ENCODE measurements at places on chromosomes 6 and 20.

DNA sequence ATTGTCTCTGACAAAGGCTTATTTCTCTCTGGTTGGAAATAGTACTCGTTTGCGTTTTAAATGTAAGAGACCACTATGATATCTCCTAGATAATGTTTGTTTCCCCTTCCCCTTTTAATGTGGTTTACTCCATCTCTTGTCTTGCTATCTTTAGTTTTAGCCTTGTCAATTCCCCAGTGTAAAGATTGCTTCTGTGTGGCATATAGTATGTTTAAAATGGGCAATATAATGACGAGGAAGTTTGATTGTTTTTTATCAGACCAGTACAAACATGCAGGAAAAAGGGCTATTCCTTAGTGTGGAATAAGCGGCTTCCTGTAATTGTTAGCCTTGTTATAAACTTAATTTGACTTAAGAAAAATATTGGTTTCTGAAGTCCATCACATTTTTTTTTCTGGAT is 3.1 kb downstream of the QKI start:
- DNase-seq: no peak

DNA sequence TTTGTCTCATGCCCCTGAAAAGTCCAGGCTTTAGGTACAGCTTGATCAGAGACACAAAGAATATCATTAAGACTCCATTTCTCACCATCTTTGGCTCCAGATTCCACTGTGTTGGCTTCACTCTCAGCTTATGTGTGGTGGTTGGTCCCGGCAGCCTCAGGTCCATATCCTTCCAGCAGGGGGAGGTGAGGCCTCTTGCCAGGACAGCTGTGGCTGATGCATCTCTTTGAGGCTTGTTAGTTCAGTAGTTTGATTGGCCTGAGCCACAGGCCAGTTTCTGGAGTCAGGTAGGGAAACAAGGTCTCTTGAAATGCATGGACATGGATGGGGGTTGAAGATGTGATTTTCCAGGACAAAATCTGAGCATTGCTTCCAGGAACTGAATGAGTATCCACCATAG is 62.4 kb downstream of the JAG1 start:
- peak; percentile 63 for DNase-seq

GRCh38 chr20:54221353-54221752 is 13.5 kb downstream of the PFDN4 start:
- no peak for DNase-seq

DNA sequence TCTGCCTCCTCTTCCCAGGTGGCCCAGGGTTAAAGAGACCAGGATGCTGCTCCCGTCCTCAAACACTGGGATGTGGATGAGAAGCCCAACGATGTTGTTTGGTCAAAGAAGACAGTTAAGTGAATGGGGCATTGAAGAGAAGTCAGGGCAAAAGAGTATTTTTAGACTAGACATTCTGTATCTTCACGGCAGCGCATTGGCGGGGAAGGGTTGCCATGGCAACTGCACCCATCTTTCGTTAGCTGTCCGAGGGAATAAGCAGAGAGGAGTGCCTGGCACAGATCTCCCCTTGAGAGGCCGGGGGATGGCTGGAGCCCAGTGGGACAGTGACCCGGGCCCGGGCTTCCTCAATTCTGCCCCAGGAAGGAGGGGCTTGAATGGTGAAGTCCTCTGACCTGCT is 56.4 kb upstream of the GPR31 start:
- no peak for DNase-seq

DNA sequence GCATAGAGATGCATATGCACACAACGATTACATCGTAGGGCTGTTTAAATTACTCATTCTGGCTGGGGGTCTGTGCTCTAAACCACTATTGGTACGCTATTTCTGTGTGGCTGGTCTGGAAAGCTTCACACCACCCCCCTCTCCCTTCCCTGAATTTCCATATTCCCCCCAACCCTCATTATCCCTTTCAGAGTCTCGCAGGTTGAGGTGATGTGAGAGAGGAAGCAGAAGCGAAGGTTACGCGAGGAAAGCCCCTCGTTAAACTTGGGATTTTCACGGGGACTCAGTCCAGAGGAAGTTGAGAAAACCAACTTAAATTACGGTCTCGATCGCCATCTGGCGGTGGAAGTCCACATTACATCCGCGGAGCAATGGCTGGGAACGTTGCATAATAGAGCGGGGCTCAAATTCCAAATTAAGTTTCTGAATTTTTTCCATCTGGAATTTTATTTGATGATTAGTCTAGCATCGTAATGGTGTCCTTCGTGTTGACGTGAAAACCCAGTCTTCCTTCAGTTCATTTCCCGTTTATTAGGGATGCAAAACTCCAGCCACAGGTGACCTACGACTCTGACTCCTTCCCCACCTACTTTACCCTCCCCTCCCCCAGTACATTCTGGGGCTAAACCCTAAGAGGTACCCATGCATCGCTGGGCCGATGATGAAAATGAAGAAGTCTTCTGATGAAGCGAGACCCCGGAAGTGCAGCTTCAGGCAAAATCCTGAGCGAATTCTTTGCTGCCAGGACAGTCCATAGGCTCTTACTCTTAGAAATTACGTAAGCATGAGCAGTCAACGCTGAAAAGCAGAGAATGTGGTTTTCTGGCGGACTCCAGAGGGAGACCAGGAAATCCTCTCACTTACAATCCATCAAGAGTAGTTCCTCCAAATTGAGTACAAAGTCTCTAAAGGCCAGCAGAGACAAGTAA is 19.7 kb downstream of the HLA-DOB start:
- DNase-seq: peak; percentile 60

DNA sequence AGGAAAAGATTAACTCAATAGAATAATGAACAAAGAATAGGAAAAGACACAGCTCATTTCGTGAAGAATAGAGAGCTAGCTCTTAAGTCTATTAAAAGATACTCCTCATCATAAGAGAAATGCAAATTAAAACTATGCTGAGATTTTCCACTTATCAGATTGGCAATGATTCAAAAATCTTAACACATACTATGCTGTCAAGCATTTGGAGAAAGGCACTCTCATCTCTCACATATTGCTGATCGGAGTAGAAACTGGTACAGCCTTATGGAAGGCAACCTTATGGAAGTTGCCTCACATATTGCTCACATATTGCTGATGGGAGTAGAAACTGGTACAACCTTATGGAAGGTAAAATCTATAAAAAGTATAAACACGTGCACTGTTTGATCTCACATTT is 21.4 kb upstream of the PLAGL1 start:
- DNase-seq: peak; percentile 19

DNA sequence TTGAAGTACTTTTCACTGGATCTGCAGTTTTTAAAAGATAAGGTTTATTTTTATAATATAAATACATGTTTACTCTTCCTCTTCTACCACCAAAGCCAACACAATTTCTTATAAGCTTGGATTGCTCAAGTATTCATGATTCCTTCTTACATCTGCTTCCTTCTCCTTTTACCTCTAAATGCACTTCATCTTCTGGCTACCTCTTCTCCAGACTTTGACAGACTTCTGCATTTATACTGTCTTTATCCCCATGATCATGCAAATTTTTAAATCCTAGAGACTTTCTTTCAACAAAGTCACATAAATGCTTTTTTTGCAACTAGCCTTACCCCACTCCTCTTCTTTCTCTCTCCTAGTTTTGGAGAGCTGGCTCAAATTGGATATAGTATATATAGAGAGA is 142.9 kb downstream of the TFAP2B start:
- no peak for DNase-seq

GRCh38 chr6:1787894-1788293 is 178.2 kb downstream of the FOXC1 start:
- DNase-seq: peak; percentile 74

DNA sequence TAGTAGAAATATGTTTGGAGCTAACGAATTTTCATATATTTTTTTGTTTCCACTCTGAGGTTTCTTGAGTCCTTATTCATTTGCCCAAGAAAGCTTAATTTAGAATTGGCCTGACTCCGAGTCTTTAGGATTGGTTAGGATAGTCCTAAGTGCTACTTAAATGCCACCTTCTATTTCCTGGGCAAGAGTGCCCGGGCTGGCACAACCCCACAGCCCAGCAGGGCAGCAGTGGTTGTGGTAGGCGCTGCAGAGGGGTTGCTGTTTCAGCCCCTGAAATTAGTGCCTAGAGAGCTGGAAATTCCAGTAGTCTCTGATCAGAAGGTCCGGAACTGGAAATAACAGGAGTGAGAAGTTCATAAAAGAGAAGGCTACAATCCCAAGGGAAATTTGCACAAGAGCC is 139.4 kb upstream of the TENT5A start:
- DNase-seq: no peak

DNA sequence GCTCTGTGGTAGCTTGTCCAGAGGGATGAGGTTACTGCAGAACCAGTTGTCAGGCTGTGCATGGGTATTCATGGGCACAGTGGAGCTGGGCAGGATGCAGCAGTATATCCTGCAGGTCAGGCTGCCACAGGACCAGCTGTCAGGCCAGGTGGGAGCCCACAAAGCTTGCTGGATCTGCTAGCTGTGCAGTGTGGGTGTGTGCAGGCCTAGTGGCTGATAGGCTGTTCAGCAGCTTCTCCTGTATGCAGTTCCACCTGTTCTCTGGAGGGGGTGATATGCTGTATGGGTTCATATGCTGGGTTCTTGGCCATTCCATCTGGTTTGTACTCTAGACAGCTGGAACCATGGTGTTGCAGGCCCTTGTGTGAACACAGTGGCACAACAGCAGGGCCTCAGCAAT is 40.6 kb upstream of the TPD52L1 start:
- DNase-seq: no peak

- DNase-seq: peak; percentile 58
Measured at GRCh38 chr6:1645466-1646185, 35.9 kb downstream of the FOXC1 start.

DNA sequence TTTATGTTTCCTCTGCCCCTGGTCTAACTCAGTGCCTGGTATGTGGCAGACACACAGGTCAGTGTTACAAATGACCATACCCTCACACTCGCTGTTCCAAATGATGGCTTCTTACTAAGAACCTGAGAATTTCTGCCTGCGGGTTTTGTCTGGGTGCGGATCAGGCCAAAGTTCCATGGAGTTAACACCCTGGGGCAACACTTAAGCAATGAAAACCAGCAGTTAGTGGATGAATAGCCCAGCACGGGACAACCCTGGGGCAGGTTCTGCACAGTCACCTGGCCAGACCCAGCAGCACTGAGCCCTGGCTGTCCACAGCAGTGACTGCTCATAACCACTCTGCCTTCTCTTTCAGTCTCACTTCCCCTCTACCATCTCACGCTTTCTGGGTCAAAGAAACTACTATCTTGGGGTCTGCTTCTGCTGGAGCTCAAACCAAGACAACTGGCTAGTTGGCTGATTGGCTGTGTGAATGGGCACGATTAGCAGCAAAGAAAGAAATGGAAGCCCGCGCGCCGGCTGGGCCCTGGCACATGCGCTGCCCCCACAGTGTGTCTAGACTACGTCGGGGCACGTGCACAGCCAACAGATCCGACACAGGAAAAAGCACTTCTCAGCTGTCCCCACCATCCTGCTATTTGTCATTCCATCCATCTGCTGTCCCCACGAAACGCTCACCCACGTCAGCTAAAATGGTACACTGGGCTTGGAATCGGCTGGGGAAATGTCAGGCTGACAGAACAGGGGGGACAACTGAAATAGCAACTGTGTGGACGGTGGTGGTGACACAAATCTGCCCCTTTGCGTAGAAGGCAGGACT is 36.6 kb downstream of the MGME1 start:
- no peak for DNase-seq

GRCh38 chr6:2197177-2197671 is 48.2 kb downstream of the GMDS start:
- peak; percentile 78 for DNase-seq

DNA sequence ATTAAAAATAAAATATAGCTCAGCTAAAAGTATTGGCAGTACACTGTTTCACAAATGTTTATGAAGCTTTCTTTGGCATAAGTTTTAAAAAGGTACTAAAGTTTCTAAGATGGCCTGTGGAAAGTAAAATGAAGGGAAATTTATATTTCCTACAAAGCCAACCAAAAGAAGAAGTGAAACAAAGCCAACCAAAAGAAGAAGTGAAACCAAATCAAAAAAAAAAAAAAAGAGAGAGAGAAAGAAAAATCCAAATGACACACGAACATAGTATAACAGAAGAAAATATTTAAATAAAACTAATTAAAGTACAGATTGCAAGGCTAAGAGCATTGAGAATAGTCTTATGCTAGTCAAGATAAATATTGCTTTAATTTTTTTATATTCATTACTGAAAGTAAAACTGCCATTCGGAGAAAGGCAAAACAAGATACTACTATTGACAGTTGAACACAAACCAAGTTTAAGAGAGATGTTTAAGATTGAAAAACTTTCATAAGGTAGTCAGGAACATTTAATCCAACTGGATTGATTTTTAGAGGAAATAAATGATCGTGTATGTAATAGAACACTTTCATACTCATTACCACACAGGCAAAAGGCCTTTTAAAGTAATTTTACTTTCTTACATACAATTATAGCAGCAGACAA is 12.8 kb upstream of the KHDRBS2 start:
- no peak for DNase-seq

GRCh38 chr6:107506145-107506544 is 16.2 kb downstream of the SOBP start:
- no peak for DNase-seq

DNA sequence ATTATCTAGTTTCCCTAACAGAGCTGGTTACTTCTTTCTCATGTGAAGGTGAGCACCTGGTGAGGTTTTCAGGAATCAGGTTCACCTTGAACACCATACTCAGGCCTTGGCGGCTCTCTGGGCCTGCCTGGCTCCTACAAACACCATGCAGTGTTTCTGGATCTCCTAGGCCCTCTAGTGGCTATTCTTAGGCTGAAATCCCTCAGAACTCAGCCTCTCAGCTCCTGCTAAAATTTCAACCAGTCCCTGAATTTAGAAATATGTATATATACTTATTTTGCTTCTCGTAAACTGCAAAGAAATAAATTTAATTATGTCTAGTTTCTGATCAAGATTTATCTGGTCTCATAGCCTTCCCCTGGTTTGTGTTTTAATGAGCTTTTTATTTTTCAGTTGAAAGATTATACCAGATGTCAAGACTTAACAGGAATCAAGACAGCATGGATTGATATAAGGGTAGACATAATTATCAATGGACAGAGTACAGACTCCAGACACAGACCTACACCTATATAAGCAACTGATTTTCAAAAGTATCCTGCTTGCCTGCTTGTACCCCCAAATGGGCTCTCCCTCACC is 55.9 kb downstream of the ANKEF1 start:
- DNase-seq: peak; percentile 56

- DNase-seq: peak; percentile 45
Measured at GRCh38 chr6:99822741-99823512, 171.1 kb downstream of the MCHR2 start.

GRCh38 chr6:137216875-137217553 is 2.2 kb downstream of the IFNGR1 start:
- no peak for DNase-seq

Measured in fibroblast of skin of right biceps (primary cell).